ENCODE measurements at places on chromosomes 7 and 10.

DNA sequence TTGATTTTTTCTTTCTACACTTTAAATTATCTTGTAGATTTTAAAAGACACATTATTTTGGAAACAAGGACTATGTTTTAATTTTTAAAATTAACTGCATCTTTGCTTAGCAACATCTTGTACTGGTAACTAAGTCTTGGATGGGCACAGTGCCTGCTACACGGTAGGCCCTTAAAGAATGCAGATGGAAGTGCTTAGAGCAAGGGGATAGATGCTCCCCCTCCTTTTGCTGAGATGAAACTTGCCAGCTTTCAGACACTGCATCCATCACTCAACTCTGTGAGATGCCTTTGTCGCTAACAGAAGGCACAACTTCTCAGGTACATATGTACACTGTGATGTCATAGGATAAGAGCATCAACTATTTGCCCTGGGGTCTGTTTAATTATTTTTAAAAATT, 103.9 kb downstream of the LRRC18 start:
- no peak for ATAC-seq

DNA sequence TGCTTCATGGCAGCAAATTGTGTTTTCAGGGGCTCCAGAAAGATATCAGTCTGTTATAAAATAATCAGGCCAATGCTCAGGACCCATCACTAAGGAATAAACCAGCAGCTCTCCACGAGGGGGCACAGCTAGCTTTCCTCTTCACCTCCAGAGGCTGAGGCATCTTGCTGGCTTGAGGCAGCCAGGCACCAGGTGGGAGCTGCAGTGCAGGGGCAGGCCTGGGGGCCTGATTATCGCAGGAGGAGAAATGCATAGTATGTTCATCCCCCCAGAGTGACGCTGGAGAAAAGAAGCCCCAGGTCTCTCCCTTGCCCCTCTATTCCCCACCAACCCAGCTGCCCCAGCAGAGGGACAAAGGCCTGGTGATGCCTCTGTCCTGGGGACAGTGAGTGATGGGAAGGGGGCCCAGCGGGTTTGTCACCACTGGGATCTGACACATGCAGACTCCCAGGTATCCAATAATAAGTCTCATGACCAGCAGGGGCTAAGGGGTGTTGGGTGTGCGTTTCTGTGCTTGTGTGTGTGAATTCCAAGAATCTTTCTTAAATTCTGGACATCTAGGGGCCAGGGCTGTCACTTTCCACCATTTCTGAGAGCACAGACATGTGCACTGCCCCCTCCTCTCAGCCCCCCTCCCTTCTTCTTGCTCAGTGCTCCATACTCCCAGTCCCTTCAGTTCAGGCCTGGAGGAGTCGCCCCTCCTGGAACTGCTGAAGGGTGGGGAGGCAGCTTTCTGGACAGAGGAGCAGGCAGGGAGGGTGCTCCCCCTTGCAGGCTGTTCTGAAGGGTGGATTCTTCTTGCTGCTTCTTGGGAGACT, 128.1 kb upstream of the FAM20C start:
- peak; percentile 62 for ATAC-seq

DNA sequence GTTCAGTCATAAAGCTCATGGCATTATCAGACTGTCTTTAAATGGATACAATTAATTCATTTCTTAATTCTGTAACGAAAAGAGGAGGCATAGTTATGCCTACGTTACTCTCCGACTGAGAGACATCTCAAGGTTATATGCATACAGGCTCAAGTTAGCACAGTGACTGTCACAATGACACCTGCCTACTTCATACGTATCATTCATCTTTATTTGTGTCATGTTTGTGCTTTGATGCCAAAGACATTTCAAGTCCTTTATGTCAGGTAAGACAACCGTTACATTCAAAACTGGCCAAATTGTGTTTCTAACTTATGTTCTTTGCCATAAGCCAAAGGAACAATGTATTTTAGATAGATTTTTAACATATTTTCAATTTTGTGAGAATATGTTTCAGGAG, 328.8 kb upstream of the NRG3 start:
- no peak for ATAC-seq

DNA sequence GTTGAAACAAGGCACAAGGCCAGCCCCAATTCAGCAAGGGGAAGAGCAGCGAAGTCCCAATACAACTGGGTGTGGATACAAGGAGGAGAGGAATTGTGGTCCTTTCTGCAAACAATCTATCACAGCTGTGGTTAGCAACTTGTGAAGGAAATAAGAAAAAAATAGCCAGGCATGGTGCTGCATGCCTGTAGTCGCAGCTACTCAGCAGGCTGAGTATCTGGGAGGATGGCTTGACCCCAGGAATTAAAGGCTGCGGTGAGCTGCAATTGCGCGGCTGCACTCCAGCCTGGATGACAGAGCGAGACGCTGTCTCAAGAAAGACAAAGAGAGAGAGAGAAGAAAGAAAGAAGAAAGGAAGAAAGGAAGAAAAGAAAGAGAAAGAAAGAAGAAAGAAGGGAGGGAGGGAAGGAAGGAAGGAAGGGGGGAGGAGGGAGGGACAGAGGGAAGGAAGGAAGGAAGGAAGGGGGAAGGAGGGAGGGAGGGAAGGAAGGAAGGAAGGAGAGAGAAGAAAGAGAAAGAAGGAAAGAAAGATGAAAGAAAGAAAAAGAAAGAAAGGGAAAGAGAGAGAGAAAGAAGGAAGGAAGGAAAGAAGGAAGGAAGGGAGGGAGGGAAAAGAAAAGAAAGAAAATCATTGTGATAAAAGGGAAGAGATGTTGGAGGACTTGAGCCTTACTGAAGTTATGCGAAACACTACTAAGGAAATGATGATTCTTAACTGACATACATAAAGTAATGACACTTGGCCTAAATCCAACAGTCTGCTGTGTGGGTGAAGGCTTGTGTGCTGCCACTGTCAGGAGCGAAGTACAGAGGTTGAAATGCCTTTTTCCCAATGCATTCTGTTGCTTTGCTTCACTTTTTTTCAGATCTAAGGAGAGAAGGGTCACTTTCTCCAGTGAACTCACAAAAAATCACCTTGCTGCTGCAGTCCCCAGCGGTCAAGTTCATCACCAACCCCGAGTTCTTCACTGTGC, 117.0 kb upstream of the STK17A start:
- no peak for ATAC-seq
